T-helper 1 cell (primary cell): ENCODE measurements at places on chromosomes 11 and 22.

DNA sequence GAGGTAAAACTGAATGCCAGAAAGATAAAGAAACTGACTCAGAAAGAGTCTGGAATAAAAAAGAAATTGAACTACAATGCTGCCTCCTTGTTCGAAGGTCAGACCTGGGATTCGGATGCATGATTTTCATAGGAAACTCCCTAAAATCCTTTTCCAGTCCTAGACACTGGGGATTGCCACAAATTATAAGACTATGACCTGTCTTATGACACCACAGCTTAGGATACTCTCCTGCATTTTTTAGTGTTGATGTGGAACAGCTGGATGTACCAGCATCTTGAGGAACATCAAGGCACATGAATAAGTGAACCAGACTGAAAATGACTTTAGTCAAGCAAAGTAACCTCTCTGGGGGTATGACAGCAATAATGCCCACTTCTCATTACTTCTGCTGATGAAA lies 9.0 kb downstream of the KIRREL3 start:
- no peak for DNase-seq

DNA sequence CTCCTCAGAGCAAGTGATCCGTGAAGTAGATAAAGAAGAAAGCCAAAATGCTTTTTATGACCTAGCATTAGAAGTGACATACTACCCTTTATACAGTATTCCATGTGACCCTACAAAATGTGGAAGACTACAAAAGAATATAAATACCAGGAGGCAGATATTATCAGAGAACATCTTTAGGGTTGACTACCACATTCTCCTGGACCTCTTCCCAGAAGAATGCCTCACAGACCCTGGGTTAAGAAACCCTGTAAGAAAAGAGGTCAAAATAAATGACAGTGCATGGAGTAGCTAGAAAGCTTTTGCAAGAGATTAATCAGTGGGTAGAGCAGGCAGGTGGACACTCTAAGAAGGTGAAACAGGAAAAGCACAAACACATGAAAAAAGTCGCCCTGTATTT lies 69.2 kb downstream of the FANCF start:
- no peak for DNase-seq

DNA sequence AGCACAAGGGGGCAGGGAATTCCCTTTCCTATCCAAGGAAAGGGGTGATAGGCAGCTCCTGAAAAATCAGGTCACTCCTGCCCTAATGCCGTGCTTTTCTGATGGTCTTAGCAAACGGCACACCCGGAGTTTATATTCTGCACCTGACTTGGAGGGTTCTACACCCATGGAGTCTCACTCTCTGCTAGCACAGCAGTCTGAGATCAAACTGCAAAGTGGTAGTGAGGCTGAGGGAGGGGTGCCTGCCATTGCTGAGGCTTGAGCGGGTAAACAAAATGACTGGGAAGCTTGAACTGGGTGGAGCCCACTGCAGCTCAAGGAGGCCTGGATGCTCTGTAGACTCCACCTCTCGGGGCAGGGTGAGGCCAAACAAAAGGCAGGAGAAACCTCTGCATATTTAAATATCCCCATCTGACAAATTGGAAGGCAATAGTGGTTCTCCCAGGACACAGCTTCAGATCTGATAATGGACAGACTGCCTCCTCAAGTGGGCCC lies 194.7 kb downstream of the OR4A47 start:
- no peak for DNase-seq

- no peak for DNase-seq
Observed at GRCh38 chr11:26992031-26992541, 1.8 kb upstream of the FIBIN start.

DNA sequence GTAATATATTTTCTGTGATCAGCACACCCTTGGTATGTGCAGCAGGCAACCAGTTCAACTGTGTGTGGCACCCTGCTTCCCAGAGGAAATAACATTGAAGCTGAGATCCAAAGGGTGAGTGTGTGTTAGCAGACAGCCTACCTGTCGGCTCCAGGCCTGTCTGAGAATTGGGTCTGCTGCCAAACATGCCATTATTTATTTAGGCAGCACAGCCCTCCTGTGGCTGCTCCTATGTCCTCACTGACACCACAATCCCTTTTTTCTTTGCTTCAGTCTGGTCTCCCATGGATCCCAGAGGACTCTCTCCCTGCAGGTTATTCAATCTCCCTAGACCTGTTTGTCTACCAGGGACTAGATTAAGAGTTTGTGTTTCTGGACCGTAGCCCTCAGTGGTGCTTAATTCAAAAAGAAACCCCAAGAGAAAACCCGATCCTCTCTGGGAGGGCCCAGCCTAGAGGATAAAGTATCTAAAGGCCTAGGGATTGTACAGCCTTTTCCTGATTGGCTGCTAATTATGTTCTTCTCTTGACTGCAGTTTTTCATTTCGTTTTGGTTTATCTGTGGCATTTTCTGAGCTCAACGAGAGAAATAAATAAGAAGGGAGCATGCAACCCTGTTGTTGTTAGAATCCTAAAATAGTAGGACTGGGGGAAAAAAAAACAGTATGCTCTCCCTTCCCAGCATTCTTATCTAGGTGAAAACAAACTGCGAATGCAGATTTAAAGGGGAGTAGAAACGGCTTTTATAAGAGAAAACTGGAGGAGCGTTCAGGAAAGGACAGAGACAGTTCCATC lies 24.1 kb downstream of the KCNE3 start:
- DNase-seq = no peak

DNA sequence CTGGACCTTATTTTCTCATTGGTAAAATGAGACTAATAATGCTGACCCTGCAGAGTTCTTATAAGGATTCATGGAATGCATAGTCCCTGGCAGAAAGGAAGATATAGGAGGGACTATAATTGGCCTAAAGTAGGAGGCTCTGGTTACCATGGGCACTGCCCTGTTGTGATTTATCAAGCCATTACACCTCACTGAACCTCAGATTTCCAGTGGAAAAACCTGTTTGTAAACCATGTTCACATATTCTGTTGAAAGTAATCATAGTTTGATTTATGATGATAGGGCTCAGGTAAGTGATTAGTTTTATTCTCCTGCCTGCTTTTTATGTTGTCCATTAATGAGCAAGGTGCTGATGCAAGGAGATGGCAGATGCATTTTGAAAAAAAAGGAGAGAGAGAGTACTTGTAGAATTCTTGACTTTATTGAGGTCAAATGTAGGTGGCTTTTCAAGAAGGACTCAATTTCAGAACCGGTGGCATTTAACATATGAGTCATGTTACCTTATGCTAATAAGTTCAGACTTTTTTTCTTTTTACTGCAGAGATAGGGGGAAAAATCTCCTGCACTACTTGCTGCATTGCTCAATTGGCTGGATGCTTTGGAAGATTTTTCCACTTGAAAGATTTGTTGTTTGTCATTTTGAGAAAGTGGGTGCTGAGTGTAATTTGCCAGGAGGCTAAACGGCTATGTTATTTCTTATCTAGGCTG lies 14.6 kb downstream of the NF2 start:
- DNase-seq = no peak
